Endothelial cell (in vitro differentiated cells): ENCODE measurements at places on chromosomes 12 and 14.

DNA sequence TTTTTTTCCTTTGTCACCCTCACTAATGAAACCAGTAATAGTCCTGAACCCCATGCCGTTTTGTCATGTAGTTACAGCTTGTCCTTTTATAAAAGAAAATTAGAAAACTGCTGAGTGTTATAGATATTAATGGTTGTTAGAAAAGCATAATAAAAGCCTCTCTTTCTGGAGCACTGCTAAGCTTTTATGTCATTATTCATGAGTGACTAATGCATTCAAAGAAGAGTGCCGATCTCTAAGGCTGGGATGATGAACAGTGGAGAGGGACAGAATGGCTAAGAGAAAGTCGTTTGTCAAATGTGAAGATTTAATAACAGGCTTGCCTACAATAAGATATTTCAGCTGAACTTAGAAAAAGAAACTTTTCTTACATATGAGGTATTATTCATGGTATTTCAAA, 121.6 kb downstream of the MGAT4C start:
- DNase-seq, result no peak

- no peak for DNase-seq
These were observed 177.3 kb upstream of the BMP4 start for GRCh38 chr14:54133896-54134295.

DNA sequence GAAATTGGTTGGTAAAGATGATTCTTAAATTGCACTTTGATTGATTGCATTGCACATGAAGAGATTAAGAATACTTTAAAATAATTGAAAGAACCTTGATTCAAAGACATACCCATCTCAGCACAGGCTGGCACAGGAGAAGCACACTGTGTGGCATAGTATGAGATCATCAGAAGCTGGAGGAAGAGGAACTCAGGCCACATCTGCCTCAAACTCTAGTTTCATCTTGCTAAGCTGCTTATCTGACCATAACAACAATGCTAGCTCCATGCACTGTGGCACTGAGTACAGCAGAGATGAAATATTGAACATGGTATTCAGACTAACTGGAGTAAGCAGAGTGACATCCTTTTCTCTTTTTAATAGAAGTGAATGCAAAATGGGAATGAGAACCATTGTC, 99.1 kb downstream of the TBC1D30 start:
- DNase-seq, result no peak

GRCh38 chr12:32501835-32502333, 102.5 kb downstream of the FGD4 start:
- peak; percentile 70 for DNase-seq

DNA sequence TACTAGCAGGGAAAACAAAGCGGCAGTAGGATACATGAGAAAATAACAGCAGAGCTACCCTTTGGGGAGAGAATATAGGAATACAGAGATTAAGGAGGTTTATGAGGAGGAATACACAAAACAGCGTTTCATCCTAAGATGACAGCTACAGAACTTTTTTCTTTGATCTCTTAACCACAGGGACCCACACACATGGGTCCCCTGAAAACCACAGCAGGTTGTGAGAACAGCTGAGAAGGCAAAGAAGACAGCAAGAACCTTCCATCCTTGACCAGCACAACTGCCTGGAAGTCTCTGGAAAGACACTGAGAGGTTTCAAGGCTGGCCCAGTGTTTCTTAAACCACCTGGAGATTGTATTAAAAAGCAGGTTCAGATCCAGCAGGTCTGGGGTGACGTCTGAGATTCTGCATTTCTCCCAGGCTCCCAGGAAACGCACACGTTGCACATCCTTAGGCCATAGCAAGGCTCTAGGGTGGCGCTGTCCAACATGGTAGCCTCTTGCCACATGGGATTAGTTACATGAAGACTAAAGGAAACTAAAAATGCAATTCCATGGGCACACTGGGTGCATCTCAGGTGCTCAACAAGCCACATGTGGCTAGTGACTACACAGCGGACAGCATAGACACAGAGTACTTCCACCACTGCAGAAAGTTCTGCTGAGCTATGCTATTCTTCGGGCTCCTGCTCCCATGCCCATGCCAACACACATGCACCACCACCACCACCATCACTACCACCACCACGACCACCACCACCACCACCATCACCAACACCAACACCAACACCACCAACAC, 92.3 kb downstream of the FOXN3 start:
- no peak for DNase-seq

- DNase-seq, result peak; percentile 8
These were observed 21.7 kb upstream of the VRTN start for GRCh38 chr14:74326369-74327152.

DNA sequence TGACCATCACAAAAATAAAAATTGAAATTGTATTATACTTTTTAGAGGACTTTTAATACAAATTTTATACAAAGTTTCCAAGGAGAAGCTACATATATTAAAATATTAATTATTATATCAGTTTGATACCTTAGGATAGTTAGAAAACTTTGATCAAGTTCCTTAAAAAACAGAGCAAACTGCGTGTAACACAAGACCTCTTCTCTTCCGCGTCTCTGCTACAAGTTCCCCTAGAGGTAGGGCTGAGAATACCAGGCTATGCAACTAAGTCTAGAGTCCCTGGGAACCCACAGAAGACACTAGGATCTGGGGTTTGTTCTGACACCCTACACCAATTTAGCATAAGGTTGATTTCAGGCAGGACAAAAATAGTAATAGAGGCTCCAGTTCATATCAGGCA, 319.0 kb downstream of the FOXG1 start:
- peak; percentile 28 for DNase-seq

DNA sequence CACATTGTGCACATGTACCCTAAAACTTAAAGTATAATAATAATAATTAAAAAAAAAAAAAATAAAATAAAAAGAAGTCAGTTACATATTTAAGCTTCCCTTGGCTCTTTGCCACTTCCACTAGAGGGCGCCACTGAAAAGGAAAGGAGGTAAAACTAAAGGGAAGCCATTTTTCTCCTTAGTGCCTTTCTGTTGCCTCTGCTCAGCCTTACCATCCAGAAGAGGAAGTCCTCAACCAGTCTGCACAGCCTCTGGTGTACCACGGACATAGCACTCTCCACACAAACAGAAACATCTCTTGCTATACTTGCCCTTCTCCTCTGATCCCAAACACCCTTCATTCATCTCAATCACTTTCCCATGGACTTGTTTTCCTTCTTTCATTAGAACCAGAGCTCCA, 169.0 kb upstream of the EEA1 start:
- DNase-seq, result peak; percentile 59

GRCh38 chr14:69059658-69060623, 80.8 kb upstream of the ACTN1 start:
- no peak for DNase-seq

- DNase-seq, result no peak
These were observed 834.9 kb downstream of the BCL11B start for GRCh38 chr14:98437113-98437512.

- no peak for DNase-seq
These were observed 71.9 kb downstream of the NTF3 start for GRCh38 chr12:5503774-5504173.

- DNase-seq, result no peak
These were observed 47.8 kb downstream of the SLC25A21 start for GRCh38 chr14:37124614-37125013.

DNA sequence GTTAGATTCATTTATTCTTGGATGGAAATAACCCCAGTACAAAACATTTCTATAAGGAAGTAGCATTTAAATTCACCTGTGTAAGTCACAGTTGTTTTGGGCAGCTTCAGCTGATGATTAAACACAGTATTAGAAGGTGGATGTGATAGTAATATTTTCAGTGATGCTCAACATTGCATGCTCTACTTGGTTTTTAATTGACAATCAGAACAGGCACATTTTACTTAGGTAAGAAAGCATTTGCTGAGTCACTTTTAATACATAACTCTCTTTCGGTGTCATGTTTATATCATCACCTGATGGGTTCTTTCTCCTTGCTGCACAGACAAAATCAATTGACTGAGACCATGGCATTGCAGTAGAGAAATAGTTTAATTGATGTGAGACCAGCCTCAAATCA, 80.7 kb downstream of the CMAS start:
- no peak for DNase-seq

GRCh38 chr14:78927261-78927660, 757.1 kb downstream of the NRXN3 start:
- no peak for DNase-seq

DNA sequence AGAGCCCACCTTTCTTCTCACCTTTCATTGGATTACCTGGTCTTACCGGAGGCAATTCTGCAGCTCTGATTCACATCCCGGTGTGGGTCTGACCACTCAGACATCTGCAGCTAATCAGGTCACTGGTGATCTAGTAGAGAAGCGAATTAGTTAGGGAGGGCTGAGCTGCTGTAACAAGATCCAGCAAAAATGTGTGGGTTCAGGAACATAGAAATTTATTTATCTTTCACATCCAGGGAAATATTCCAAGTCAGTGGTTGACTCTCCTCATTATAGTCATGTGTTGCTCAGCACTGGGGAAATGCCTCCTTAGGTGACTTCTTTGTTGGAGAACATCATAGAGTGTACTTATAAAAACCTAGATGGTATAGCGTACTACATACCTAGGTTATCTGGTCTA, 218.7 kb upstream of the PELI2 start:
- no peak for DNase-seq

DNA sequence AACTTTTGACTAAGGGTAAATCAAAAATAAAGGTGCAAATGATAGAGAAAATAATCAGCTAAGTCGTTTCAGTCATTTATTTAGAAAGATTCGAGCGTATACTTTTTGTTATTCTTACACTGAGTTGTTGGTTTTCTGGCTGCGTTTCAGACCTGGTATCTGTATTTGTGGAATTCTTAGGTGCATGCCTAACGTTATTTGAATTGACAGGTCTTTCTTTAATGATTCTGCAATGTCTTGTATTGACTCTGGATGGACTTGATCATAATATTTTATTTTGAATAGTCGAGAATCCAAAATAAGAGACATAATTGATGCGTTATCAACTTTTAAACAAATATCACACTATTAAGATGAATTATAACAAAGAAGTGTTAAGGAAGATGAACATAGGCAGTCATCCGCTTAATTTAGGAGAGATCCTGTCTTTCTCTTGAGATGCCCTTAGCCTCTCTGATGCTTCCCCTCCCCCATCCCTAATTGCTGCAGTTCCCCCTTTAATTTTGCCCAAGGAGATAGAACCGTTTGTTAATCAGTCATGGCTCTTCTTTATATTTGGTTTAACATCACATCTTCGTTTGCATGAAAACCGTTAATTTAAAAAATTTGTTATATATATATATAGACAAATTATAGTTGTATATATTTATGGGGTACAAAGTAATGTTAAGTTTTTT, 1.8 kb downstream of the ALX1 start:
- no peak for DNase-seq

- no peak for DNase-seq
These were observed 33.5 kb downstream of the MED13L start for GRCh38 chr12:116244001-116244400.

GRCh38 chr12:85057370-85057963, 21.3 kb downstream of the LRRIQ1 start:
- DNase-seq, result peak; percentile 62

- no peak for DNase-seq
These were observed 12.2 kb downstream of the RNFT2 start for GRCh38 chr12:116750298-116750697.

GRCh38 chr14:81276073-81277069, 55.6 kb upstream of the GTF2A1 start:
- no peak for DNase-seq

GRCh38 chr14:58191763-58192601, 8.0 kb upstream of the ACTR10 start:
- DNase-seq, result no peak
